ENCODE measurements at places on chromosomes 11 and 22. TPM values are rescaled to one million over a fixed set of nuclear protein-coding genes. Genes with fewer than 3 reads are reported as not detected.

DNA sequence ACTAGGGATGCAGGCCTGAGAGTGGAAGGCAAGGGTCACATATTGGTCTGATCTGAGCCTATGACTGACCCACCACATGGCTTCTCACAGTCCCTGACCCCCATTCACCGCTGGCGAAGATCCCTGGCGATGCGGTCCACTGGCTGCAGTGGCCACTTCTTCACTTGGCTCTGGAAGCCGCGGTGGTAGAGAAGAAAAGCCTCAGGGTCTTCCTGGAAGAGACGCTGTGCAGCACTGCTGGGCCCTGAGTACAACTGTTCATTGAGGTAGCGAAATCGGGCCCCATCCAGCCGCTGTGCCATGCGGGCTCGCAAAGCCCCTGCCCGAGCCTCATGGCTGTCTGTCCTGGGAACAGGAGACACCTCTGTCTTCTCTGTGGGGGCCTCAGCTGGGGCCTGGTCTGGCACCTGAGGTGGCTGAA is 2.4 kb downstream of the RRP8 start:
- DNase-seq, result no peak

GRCh38 chr11:75328426-75329277 is 22.8 kb downstream of the ARRB1 start:
- peak; percentile 80 for DNase-seq

GRCh38 chr11:42840860-42841259 is 470.9 kb upstream of the API5 start:
- DNase-seq, result no peak

DNA sequence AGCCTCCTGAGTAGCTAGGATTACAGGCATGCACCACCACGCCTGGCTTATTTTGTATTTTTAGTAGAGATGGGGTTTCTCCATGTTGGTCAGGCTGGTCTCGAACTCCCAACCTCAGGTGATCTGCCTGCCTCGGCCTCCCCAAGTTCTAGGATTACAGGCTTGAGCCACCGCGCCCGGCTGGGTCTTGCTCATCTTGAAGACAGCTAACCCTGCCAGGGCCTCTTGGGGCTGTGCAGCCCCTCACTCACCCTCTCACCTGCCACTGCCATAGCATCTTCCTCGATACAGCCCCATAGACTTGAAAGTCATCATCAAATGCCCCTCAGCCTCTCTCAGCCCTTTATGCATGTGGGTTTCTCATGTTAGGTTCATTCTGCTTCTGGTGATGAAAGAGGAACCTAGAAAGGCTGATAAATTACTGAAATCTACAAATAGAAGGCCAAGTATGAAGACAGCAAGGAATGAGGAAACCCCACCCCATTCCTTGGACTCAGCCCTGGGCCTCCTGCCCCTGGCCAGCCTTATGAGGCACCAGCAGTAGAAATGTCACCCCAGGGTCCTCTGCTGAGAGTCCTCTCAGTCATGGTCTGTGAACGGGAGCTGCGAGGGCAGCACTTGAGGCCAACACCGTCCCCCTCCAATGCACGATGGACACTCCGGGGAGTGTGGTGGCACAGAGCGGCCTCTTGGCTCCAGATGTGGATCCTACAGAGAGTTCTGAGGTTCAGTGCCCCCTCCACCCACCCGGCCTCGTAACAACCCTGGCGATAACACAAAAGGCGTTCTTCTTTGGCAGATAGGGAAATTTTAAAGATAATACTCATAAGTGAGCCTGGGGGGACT is 24.8 kb downstream of the SCGB1A1 start:
- no peak for DNase-seq

DNA sequence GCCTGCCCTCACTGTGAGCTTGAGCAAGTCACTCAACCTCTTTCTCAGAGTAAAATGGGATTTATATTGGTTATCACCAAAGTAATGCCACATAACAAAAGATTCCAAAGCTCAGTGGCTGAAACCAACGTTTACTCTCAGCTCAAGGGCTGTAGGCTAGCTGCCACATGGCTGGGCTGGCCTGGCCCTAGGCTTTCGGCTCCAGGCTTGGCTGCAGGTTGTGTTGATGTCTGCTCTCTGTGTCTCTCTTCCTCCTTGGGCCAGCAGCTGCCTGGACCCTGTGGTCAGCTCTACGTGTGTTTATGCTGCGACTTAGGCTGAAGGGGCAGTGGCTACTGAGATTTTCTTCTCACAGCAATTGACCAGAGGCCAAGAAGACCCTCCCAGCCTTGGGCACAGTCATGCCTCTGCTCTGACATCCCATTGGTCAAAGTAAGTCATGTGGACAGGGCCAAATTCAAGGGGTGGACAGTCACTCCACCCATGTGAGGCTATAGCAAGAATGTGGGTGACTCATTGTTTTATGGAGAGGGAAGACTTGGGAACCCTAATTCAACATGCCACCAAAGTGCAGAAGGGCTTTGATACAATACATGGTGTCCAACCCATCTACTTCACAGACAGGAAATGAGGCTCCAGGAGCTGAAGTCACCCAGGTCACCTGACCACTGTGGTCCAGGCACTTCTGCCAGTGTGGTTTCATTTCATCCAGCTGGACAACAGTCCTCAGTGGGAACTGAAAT is 90.6 kb downstream of the TSPAN18 start:
- DNase-seq, result no peak

DNA sequence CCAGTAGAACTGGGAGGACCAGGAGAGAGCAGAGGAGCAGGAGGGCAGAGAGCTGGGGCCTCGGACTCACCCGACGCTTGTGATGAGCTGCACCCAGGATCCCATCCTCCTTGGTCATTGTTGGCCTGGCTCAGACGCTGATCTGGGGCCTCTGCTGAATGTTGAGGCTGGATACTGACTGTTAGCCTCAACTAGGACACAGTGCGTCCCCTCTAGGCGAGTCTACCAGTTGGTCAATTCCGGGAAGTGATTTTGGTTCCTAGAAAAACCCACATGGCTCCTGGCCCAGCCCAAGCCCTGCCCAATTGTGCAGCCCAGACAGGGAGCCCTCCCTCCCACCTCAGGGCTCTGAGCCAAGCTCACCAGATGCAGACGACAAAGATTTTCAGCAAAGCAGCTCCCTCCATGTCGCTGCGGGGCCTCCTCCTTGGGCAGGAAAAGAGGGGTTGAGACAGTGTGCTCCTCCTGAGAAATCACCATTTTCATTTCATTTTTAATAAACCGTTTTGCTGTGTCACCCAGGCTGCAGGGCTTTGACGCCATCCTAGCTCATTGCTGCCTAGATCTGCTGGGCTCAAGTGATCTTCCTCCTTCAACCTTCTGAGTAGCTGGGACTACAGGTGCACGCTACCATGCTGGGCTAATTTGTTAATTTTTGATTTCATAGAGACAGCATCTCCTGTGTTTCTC is at the start of gene APOL4:
TSS of gene APOL4 (minus strand) at position 180 of the 690 bp plus-strand sequence. CDS start at position 105, 75 bp downstream.
- no peak for DNase-seq

DNA sequence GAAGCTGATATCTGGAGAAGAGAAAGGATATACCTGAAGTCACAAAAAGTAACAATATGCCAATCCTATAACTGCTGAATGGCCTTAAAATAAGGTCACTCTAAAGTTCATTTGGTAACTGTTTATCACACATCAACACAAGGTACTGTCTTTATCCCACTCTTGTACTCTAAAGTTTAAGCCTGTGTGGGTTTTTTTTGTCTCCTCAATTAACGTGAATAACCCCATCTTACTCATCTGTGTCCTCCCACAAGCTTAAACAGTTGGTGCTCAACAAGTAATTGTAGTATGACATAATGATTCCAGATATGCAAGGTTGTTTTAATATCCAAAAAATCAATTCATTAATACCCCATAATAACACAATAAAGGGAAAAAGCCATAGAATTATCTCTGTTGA is 42.1 kb downstream of the PAK1 start:
- no peak for DNase-seq

- no peak for DNase-seq
Measured at GRCh38 chr11:114159320-114159719, 99.8 kb downstream of the ZBTB16 start.

ABCG4 gene
- polyA plus RNA-seq, result 1.0 TPM

APOL5 gene
- polyA plus RNA-seq, result not detected

- no peak for DNase-seq
Measured at GRCh38 chr11:78732246-78732645, 157.6 kb upstream of the NARS2 start.

DNA sequence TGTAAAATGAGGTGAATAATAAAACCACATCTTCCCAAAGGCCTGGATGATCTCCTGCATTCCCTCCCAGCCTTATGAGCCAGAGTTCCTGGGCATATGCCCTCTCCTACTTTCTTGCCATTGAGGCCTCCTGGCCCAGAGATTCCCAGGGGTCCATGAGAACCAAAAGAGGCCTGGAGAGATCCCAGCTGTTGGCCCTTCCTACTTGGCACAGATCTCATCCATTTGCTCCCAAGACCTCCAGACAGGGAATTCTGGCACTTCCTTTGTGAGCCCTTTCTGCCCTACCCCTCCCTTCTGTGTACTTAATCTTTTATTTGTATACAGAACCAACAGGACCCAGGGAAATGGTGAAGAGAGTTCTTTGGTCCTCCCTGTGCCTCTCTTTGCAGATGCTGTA is 21.4 kb downstream of the POU2F3 start:
- DNase-seq, result no peak

LRRN4CL gene
- polyA plus RNA-seq, result 0.78 TPM

All from left kidney (tissue), 8 donors.